ENCODE measurements at places on chromosomes 13 and 19.

DNA sequence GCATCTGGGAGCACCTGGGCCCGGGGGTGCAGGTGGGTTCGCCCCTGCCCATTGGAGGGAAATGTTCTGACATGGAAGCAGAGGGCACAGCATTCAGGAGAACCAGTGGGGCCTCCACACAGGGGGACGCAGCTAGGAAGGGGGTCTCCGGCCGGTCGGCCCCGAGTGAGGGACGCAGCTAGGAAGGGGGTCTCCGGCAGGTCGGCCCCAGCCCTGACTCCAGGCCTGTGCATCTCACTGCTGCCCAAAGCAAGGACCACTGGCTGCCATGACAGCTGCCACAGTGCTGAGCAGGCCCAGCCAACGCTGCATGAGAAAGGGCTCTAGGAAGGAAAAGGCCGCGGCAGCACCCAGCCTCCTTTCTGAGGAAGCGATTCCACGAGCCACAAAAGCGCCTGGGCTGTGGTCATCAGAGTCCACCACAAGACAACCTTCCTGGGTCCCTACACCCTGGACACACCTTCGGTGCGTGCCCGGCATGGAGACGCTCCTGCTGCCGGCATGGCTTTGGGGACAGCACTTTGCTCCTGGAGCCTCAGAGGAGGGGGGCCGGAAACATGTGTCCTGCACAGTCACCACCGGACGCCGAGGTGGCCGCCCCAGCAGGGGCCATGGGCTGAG, 9.7 kb downstream of the RASA3 start:
- no peak for DNase-seq

DNA sequence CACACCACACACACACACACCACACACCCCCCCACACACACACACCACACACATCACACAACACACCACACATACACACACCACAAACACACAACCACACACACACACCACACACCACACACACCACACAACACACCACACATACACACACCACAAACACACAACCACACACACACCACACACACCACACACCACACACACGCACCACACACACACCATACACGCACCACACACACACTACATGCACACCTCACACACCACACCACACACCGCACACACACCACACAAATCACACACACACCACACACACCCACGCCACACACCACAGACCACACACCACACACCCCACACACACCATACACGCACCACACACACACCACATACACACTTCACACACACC, 83.5 kb downstream of the ZNF557 start:
- DNase-seq: no peak

DNA sequence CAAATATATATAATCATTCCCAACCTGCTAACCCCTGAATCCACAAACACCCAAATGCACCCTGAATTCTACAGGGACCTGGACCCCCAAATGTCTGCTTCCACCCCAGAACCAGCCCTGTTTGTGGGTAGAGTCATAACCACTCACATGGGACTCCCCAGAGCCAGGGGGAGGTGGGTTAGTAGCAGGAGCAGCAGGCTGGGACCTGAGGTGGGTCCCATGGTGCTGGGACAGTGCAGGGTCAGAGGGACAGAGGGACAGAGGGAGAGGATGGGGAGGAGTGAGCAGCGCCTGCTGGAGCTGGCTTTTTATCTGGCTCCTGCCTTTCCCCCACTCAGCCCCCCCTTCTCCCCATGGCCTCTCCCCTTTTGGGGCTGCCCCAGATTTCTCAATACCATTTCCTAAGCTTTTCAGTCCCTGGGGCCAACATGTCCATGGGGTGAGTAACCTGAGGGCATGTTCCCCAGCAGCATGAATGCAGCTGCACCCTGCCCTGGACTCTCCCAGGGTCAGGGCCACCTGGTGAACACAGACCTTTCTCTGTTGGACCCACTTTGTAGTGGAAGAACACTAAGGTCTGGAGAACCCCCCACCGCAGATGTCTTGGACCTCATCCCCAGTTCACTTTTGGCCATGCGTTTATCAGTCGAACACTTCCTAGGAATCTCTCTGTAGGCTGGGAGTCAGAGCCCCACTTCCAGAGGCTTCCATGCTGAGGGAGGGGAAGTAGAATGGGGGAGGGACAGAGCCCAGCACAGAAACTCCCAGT, at the start of gene C3:
Gene C3 (minus strand): TSS at position 282 of the 769 bp plus-strand sequence. CDS start 61 bp downstream, at position 221.
- DNase-seq: peak; percentile 65

DNA sequence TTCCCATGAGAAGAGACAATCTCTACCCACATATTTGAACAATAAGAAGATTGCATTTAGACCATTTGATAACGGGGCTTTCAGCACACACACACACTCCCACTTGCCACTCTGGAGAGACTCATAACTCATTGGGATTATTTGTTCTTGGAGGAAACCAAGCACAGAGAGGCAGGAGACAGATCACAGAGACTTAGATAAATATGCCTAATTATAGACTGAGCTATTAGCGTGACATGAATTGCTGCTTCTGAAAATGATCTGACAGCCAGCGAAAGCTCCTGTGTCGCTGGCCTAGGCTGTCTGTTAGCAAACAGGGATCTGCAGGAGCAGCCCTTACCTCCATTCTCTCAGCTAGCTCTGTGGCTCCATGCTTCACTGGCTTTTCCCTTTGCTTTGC, 111.4 kb downstream of the CCNA1 start:
- no peak for DNase-seq

Measured in posterior cingulate gyrus (tissue), 11 donors.